Spleen (tissue), 13 donors: ENCODE measurements at places on chromosomes 2 and 18. TPM values are rescaled to one million over a fixed set of nuclear protein-coding genes. Genes with fewer than 3 reads are reported as not detected.

The EFR3B gene
- total RNA-seq = 8.3 TPM

GRCh38 chr2:88751768-88752167 lies 60.3 kb downstream of the RPIA start:
- peaks cover 3% of the 10 kb centered on the region for H3K4me1 ChIP-seq
- H3K4me3 ChIP-seq = no peak overlapping the region
- no peak overlapping the region for H3K27ac ChIP-seq
- H3K27me3 ChIP-seq = no peaks in the 10 kb centered on the region
- no peaks in the 10 kb centered on the region for H3K36me3 ChIP-seq
- no peak for DNase-seq

DNA sequence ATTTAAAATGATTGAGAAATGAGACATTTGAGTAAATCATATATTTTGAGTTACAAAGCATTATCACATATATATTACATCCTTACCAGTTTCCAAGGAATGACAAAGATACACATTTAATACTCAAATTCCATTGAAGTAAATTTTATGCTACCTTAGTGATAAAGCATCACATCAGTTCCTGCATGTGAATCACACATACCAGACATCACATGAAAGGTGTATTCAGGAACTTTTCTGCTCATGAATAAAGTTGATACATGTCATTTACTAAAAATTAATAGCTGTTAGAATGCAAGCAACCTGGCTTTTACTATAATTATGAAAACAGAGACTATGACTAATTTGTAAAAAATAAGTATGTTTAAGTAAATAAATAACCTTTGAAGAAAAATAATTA lies 548.8 kb upstream of the SLC39A10 start:
- H3K4me1 ChIP-seq = no peaks in the 10 kb centered on the region
- H3K27ac ChIP-seq = no peak overlapping the region
- no peak for DNase-seq
- no peaks in the 10 kb centered on the region for H3K36me3 ChIP-seq
- H3K27me3 ChIP-seq = no peaks in the 10 kb centered on the region

GRCh38 chr18:48800876-48801727 lies 149.7 kb downstream of the SMAD7 start:
- H3K27me3 ChIP-seq = no peaks in the 10 kb centered on the region
- H3K4me3 ChIP-seq = no peak overlapping the region
- peak; percentile 71 for DNase-seq
- peak overlapping the region; percentile 26 for H3K27ac ChIP-seq
- H3K4me1 ChIP-seq = peaks cover 5% of the 10 kb centered on the region

- no peaks in the 10 kb centered on the region for H3K27me3 ChIP-seq
- DNase-seq = no peak
- no peaks in the 10 kb centered on the region for H3K4me1 ChIP-seq
- no peak overlapping the region for H3K27ac ChIP-seq
- no peak overlapping the region for H3K4me3 ChIP-seq
- H3K36me3 ChIP-seq = no peaks in the 10 kb centered on the region
These were observed 257.2 kb downstream of the CYRIA start for GRCh38 chr2:16408331-16409005.

The DUSP19 gene
- 5.0 TPM for total RNA-seq

The ACADL gene
- total RNA-seq = not detected

GRCh38 chr2:120738117-120738516 lies 2.4 kb downstream of the GLI2 start:
- H3K27ac ChIP-seq = no peak overlapping the region
- peaks cover 96% of the 10 kb centered on the region for H3K27me3 ChIP-seq
- DNase-seq = no peak
- peak overlapping the region; percentile 67 for H3K4me3 ChIP-seq

The GALNT13 gene
- total RNA-seq = not detected

The SERPINB10 gene
- total RNA-seq = 0.57 TPM

The GKN1 gene
- not detected for total RNA-seq
